ENCODE measurements at places on chromosomes 11 and 22.
A peak's percentile ranks its signal among the peaks of the same experiment; 100 is the strongest.

GRCh38 chr22:19802894-19803735 is 42.5 kb downstream of the TBX1 start:
- DNase-seq: no peak

DNA sequence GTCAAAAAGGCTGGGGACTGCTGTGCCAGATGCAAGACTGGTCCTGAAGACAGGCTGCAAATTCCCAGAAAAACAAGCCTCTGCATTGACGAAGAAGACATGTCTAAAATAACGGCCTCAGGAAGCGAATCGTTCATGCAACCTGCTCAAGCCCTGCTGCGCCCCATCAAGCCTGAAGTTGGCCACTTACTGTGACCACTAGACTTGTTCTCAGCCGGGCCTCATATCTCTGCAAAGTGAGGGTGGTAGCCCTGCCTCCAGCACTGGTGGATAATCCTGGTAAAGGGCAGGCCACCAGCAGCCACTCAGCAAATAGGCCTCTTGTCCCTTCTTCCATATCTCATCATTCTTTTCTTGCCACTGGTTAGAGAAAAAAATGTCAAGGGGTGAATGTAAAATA is 11.8 kb downstream of the LTO1 start:
- DNase-seq: no peak

GRCh38 chr22:32951076-32951806 is 106.9 kb downstream of the SYN3 start:
- DNase-seq: no peak

- no peak for DNase-seq
Observed at GRCh38 chr11:119363851-119364590, 17.5 kb downstream of the USP2 start.

GRCh38 chr11:74024261-74025029 is 15.6 kb upstream of the UCP3 start:
- DNase-seq: no peak

- no peak for DNase-seq
Observed at GRCh38 chr11:83303316-83303715, 17.1 kb upstream of the CCDC90B start.

GRCh38 chr11:46480166-46480726 is 88.7 kb upstream of the CHRM4 start:
- DNase-seq: no peak

DNA sequence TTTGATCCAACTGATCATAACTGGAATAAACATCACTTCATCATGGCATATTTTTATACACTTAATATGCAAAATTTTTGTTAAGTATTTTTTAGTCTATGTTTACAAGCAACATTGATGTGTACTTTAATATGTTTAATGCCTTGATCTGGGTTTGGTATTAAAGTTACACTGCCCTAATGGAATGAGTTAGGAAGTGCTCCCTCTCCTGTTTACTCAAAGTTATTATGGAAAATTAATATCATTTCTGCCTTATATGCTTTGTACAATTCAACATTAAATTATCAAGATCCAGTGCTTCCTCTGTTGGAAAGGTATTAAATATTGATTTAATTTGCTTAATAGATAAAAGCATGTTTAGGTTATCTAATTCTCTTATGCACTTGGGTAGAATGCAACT is 927.3 kb upstream of the RAG2 start:
- DNase-seq: no peak

DNA sequence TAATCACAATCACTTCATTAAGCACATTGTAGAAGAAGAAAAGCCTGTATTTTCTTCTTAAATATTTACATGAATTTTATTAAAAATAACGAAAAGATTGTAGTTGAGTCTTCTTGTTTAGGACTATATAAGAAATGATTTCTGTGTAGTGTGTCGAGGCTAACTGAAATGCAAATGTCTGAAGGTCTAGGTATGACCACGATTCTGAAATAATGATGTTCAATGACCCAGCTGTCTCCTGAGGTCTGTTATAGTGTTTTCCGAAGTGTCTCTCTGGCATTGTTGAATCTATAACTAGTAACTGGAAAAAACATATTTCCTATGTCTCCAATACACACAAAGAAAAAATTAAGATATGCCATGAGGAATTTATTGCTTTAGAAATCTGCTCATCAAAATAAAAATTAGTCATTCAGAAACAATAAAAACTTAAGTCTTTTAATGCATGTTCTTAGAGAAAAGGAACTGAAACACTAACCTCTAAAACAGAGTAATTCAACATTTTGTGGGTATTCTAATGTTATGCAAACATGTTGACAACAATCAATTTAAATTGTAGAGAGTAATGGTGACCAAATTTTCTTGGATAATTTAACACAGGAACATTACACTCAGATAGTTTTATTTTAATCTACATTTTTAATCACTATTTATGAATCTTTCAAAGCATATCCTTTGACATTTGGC is 55.0 kb downstream of the CASP12 start:
- DNase-seq: no peak

GRCh38 chr22:20238536-20238900 is 29.6 kb downstream of the RTN4R start:
- DNase-seq: peak; percentile 66

- peak; percentile 35 for DNase-seq
Observed at GRCh38 chr11:92329137-92329536, 104.5 kb downstream of the FAT3 start.

- no peak for DNase-seq
Observed at GRCh38 chr11:1969035-1969434, 21.9 kb downstream of the MRPL23 start.

Measured in iPS DF 6.9 (cell line).